B cell (primary cell): ENCODE measurements at places on chromosomes 2 and 18. TPM values are rescaled to one million over a fixed set of nuclear protein-coding genes. Genes with fewer than 3 reads are reported as not detected.

Gene PHOSPHO2
- total RNA-seq: 8.4 and 9.4 TPM in 2 replicates

Gene FAM228A
- total RNA-seq: 0.27 TPM in 1 of 2 replicates, not detected in the other

Gene SERPINB7
- total RNA-seq: not detected in 2 replicates

Gene L3MBTL4
- total RNA-seq: 11.6 and 11.9 TPM in 2 replicates

Gene NAB1
- total RNA-seq: 24.9 and 31.9 TPM in 2 replicates

Gene PIAS2
- 51.1 and 53.9 TPM in 2 replicates for total RNA-seq

Gene TMEM37
- not detected in 2 replicates for total RNA-seq

Gene UGT1A4
- not detected in 2 replicates for total RNA-seq

Gene MALL
- total RNA-seq: not detected in 2 replicates

Gene NT5C1B
- total RNA-seq: not detected in 2 replicates

Gene CPO
- total RNA-seq: not detected in 2 replicates

Gene SERPINB11
- total RNA-seq: not detected in 2 replicates

Gene ZNF521
- 9.0 and 12.3 TPM in 2 replicates for total RNA-seq

Gene CDCA7
- 2.6 and 3.2 TPM in 2 replicates for total RNA-seq

Gene NABP1
- total RNA-seq: 56.4 and 58.0 TPM in 2 replicates

Gene SLC40A1
- total RNA-seq: 0.39 and 0.44 TPM in 2 replicates

Gene DNAH7
- total RNA-seq: 0.05 TPM in 1 of 2 replicates, not detected in the other

Gene EPG5
- 46.8 and 50.4 TPM in 2 replicates for total RNA-seq

Gene POTEJ
- total RNA-seq: not detected in 2 replicates

GRCh38 chr2:43435746-43436145 is 160.1 kb downstream of the THADA start:
- DNase-seq: no peak

DNA sequence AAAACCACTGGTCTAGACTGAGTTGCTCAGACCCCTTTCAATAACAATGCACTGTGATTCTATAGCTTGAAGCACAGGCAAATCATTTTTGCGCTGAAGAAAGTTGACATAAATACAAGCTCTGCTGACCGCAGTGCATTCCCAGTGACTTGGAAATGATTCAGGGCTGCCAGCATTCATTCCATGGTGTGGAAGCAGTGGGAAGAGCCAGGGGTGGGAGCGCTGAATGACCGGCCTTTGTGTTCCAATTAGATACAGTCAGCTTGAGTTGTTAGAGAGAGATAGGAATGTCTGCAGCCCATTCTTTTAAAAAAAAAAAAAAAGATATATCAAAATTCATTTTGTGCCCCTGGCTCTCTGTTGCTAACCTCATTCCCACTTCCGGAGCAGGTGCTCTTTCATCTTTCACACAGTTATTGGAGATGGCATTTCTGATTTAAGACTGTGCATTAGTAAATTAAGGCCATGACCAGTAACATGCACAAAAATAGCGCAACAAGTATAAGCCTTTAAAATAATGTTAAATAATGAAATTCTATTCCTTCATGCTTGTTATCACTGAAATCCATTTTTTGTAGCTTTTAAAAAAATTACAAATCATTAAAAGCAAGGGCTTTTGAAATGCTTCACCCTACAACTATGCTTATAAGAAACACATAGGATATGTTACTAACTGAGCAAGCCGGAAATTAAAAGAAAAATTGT is 59.4 kb upstream of the CTLA4 start:
- DNase-seq: no peak

GRCh38 chr2:25566694-25567093 is 106.7 kb downstream of the DTNB start:
- peak; percentile 44 for DNase-seq

- DNase-seq: peak; percentile 68
These were observed 494 bp downstream of the HNRNPLL start for GRCh38 chr2:38602136-38602731.

DNA sequence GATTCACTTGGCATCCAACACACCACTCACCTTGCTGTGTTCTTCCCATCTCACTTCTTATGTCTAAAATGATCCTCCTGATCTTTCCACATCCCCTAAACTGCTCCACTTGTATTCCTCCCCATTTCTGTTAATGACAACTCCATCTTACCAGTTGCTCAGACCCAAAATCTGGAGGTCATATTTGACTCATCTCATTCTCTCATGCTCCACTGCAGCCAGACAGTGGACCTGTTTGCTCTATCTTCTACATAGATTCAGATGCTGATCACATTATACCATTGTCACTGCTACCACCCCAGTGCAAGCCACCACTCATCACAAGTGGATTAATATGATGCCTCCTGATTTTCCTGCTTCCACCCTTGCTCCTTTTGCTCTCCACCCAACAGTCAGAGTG is 7.9 kb upstream of the NABP1 start:
- DNase-seq: no peak

DNA sequence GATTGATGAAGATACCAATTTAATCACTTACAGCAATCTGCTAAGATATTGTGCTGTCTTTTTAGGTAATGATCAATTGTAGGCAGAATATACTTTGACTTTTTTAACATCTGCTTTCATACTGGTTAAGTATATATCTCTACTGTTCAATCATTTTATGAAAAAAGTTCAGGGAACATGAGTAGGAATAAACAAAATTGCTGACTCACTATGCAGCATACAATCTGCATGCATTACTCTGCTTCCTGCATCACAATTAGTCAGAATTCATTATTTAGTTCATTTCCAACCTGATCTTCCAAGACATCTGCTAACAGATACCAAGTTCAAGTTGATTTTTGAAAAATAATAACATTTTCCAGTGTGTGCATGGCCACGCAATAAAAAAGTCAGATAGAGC is 1430.4 kb upstream of the LRRTM1 start:
- no peak for DNase-seq

DNA sequence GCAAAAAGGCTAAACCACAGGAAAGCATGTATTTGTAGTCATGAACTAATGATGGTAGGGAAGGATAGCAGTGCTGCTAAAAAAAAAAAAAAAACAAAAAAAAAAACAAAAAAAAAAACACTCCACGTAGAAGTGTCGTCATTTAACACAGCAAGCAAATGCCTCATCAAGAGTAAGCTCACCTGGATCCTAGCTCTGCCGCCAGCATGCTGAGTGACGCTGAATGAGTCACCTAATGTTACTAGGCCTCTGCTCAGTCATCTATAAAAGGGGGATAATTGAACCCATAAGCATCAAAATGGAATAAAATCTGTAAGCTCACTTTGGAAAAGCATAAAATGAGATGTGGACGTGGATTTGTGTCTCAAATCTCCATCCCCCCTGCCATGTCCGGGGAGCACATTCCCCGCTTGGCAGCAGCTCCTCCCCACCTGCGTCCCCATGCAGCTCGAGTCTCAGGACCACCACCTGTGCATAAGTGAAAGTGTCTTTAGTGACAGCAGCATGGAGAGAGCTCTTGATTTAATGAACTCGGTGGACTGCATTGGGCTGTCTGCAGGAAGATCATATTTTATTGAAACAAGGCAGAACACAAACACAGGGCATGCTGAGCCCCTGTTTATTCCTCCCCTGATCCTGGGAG is 427.5 kb downstream of the LRATD1 start:
- no peak for DNase-seq

DNA sequence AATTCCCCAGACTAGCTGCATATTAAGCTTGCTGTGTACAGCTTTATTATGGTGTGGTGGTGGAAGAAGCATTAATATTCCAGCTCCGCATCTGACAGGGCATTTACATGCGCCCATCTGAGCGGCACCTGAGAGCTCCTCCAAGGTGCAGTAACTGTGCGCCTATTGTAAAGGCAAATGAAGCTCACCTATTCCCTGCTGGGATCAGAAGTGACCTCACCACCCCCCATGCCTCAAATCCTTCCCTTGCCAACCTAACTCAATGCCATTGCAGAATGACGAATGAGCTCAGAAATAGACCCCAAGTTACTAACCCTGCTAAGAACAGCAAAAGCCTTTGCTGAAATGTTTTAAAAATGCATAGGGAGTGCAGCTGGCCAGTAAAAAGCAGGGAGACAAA is 14.3 kb downstream of the BCL11A start:
- DNase-seq: no peak

DNA sequence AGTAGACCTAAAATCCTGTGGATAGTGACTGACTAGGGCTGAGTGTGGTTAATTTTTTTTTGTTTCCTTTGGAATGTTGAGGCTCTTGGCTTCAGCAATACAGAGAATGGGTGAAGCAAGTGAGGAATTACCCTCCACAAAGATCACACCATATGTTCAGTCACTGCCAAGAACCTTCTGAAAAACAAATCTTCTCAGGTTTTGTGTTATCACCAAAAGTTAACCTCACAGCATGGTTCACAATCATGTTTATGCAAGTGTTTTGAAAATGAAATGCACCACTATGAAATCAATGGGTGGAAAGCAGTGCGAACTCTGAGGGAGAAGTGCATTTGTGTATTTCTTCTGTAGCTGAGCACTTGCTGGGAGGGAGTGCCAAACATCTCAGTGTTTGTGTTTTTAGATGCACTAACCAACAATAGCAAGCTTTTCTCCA is 44.4 kb downstream of the SPATS2L start:
- no peak for DNase-seq

GRCh38 chr2:98348066-98348561 is 1.9 kb downstream of the CNGA3 start:
- DNase-seq: peak; percentile 21

DNA sequence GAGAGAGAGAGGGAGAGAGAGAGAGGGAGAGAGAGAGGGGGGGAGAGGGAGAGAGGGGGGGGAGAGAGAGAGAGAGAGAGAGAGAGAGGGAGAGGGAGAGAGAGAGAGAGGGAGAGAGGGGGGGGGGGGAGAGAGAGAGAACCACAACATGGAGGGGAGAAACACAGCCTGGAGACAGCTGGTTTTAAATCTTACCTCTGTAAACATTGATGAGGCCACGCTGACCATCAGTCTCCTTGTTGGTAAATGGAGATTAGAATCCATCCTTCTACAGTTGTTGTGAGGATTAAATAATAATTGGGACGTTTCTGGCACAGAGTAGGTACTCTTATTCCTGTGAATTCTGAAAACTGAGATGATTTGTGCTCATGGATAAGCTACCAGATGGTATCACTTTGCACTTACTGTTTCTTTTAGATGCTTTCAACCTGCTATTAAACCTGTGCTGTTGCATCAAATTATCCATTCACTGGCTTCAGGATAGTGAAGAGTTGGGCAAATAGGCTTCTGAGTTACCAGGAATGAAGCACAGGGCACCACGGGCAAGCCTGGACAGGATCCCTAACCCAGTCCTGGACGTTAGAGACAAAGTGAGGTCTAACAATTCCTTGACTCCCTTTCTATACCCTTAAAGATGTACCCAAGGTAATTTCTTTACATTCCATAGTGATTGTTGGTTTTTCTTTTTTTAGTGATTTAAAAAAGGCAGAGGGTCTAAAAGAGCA is 318.1 kb downstream of the ZNF521 start:
- DNase-seq: no peak

- DNase-seq: no peak
These were observed 45.8 kb upstream of the NFU1 start for GRCh38 chr2:69483024-69483423.

GRCh38 chr18:30828700-30829099 is 213.8 kb downstream of the DSC3 start:
- DNase-seq: no peak

GRCh38 chr2:10610213-10610910 is 79.4 kb downstream of the NOL10 start:
- no peak for DNase-seq

GRCh38 chr2:3185256-3185655 is 192.4 kb downstream of the EIPR1 start:
- DNase-seq: no peak

GRCh38 chr2:31038385-31038784 is 99.9 kb downstream of the GALNT14 start:
- no peak for DNase-seq

- no peak for DNase-seq
These were observed 1.5 kb downstream of the STK25 start for GRCh38 chr2:241506793-241507429.

GRCh38 chr2:88329815-88330603 is 122.5 kb downstream of the FOXI3 start:
- DNase-seq: no peak

GRCh38 chr2:237693291-237693994 is 66.1 kb downstream of the LRRFIP1 start:
- DNase-seq: no peak

GRCh38 chr2:60707750-60708371 is 48.2 kb upstream of the PAPOLG start:
- peak; percentile 60 for DNase-seq

GRCh38 chr18:63199743-63200241 is 119.8 kb downstream of the BCL2 start:
- no peak for DNase-seq

DNA sequence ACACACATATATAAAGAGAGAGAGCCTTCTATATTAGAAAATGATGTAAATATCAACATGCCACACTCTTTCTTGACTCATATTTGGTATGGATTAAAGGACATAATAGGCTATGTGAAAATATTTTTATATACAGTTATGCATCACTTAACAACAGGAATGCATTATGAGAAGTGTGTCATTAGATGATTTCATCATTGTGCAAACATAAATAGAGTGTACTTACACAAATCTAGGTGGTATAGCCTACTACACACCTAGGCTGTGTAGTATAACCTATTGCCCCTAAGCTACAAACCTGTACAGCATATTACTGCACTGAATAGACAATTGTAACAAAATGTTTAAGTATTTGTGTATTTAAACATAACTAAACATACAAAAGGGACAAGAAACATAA is 354.8 kb upstream of the CNTNAP5 start:
- DNase-seq: no peak

- DNase-seq: no peak
These were observed 46.7 kb downstream of the EML6 start for GRCh38 chr2:54770211-54770610.

GRCh38 chr2:9889812-9890261 is 46.6 kb downstream of the TAF1B start:
- DNase-seq: no peak

GRCh38 chr2:46364797-46365457 is 67.7 kb downstream of the EPAS1 start:
- peak; percentile 60 for DNase-seq

GRCh38 chr2:218894151-218894879 is 13.7 kb downstream of the WNT10A start:
- DNase-seq: no peak

GRCh38 chr2:96437512-96437911 is 67.6 kb downstream of the NEURL3 start:
- no peak for DNase-seq

DNA sequence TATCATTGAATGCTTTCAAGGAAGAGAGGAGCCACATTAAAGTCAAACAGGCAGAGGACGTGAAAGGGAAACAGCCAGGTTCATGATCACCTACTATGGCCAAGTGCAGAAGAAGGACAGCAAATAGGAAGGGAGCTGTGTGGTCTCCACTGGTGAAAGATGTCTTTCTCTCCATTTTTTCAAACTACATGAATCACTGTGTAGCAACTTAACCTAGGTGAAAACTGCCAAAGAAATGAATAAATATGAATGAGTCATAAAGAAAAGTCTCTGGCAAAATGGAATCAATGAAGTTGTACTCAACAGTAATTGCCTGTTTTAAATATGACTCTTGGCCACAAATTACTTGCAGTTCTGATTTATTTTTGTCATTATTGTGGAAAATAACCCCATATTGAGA is 452.6 kb upstream of the PKDCC start:
- DNase-seq: no peak

- DNase-seq: no peak
These were observed 35.5 kb downstream of the LIPG start for GRCh38 chr18:49597157-49597931.

GRCh38 chr2:207617011-207617671 is 8.1 kb downstream of the METTL21A start:
- DNase-seq: no peak
